Islet precursor cell (in vitro differentiated cells): ENCODE measurements at places on chromosomes 5 and 9.

DNA sequence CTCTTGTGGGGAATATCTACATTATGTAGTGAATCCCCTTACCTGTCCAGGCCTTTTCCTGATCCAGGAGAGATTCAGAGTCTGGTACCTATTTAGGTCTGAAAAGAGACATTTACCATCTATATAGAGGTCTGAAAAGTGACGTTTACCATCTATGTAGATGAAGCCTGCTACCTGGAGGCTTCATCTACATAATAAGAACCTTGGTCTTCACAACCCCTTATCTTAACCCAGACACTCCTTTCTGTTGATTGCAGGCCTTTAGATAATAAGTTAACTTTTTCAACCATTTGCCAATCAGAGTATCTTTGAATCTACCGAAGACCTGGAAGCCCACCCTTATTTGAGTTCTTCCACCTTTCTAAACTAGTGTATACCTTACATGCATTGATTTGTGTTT, 113.0 kb upstream of the DMRT1 start:
- DNase-seq = no peak

DNA sequence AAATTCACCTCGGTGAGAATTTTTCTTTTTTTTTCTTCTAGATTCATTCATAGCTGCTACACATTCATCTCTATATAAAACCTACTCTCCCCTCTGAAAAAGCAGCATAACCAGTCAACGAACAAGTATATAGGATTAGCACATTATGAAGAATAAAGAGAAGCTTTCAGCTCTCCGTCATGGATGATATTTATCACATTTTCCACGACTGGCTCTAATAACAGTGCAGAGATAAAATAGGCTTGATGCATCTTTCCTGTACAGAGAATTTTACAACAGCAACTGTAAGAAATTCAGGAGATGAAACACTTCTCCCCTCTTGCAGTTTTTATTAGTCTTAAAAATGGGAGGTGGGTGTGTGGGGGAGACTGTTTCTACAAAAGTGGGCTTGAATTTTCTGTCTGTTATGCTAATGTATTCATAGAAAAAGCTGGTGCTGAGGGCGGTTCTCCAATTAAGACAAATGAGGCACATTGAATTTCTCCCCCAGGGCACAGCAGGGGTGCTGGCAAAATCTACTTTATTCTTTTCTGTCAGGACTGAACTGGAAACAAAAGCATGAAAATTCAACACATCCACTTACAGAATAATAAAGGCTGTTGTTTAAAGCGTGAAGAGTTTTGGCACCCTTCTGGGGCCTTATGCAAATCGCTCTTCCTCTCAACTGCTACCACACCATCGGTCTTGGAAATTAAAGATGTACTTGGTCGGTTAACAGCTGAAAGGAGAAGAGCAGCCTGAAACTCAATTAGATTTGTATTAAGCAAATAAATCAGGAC, 233.9 kb upstream of the ZNF608 start:
- no peak for DNase-seq

- DNase-seq = no peak
These were observed 92.8 kb upstream of the SLCO6A1 start for GRCh38 chr5:102591650-102592049.

- no peak for DNase-seq
These were observed 6.1 kb downstream of the GARIN3 start for GRCh38 chr5:157160001-157160400.

GRCh38 chr9:3458806-3459475, 66.9 kb downstream of the RFX3 start:
- DNase-seq = no peak

GRCh38 chr9:35697486-35697885, 7.8 kb upstream of the TPM2 start:
- no peak for DNase-seq

DNA sequence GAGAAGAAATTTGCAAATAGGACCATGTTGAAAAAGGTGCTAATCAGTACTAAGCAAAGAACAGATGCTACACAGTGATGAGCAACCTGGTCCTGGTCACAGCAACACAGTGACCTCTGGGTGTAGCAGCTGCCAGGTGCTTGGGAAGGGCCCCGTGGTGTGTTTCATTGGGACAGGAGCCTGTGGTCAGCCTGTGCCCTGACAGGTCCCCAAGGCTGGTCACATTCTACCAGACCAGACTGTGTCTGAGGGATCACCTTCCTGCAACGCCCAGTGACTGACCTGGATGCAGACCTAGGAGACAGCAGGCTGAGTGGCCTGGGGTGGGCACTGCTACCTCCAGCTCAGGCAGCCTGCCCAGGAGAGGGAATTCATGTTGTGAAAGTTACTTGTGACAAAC, 54.8 kb upstream of the FAM120AOS start:
- peak; percentile 45 for DNase-seq

GRCh38 chr5:1673042-1673677, 126.5 kb downstream of the MRPL36 start:
- no peak for DNase-seq

DNA sequence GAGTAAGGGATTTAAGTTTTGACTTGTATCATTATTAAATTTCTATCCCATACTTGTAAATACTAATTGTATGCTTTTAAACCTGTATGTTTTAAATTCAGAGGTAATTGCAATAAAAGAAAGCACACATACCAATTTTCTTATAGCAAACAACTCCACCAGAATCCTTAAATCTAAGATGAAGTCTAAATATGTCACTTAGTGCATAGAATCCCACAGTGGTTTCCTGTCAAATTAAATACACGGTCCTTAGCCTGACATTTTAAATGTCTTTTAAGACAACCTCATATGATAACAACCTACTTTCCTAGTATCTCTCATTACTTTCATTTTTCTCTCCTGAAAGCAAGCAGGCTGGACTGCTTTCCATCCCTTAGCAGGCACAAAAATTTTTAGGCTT, 52.0 kb downstream of the JMY start:
- DNase-seq = no peak

GRCh38 chr5:88792144-88792840, 90.7 kb downstream of the MEF2C start:
- DNase-seq = no peak

GRCh38 chr9:85895685-85896084, 45.3 kb upstream of the NAA35 start:
- DNase-seq = no peak

- no peak for DNase-seq
These were observed 98.1 kb downstream of the DOCK8 start for GRCh38 chr9:312596-313320.

- DNase-seq = no peak
These were observed 13.1 kb upstream of the LHFPL2 start for GRCh38 chr5:78661691-78662090.

DNA sequence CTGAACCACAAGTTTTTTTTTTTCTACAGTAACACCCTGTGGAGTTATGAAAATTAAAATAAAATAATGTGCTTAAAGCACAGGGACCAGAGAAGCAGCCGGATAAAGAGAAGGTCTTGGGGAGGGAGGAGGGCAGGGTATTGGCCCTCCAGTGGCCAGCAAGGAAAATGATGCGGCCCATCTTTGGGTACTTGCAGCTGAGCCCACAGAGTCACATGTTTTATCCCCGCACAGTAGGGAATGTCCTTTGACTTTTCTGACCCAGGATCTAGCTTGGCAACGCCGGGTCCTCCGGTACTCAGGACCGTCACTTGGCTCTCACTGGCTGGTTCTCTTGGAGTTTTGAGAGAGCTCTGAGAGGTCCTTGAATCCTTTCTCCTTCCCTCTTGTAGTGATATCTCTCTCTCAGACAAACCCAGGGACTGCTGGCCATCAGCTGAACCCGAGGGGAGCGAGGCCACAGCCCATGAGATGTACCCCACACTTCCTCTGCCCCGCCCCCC, 35.3 kb upstream of the HSPA9 start:
- no peak for DNase-seq

DNA sequence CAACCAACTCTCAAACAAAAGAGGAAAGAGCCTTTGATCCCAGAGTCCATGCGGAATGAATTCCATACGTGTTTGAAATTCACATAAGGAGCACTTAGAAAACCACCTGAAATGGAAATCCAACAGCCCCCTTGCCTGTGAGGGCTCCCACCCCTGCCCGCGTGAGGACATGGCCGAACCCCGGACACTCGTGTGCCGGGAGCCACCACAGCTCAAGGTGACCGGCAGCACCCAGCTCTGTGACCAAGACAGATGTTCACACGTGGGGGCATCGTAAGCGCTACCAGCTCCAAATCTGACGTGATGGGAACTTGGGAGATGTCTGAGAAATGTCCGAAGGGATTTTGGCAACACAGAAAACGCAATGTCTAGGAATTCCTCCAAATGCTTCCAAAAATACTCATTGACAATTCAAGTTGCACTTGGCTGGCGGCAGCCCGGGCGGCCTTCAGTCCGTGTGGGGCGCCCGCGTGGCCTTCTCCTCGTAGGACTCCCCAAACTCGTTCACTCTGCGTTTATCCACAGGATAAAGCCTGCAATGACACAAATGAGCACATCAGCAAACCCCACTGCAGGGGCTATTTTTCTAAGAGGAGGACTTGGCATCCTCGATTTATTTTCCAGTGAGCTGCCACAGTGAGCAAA, 23.2 kb upstream of the TERT start:
- peak; percentile 43 for DNase-seq

DNA sequence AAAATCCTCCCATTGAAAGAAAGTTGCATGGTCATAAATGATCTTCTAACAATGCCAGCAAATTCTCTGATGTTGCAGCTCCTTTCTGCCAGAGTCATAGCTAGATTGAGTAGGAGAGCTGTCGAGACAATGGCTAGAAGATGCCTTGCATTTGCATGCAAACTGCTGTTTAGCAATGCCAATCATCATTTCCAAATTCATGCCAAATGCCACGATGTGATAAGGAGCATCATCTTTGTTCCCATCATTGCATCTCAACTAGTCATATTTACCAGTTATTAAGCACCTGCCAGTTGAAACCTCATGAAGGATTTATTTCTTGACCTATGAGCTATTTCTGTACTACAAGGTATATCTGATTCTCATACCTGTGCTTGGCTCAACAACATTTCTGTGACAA, 246.4 kb upstream of the PIK3R1 start:
- no peak for DNase-seq

DNA sequence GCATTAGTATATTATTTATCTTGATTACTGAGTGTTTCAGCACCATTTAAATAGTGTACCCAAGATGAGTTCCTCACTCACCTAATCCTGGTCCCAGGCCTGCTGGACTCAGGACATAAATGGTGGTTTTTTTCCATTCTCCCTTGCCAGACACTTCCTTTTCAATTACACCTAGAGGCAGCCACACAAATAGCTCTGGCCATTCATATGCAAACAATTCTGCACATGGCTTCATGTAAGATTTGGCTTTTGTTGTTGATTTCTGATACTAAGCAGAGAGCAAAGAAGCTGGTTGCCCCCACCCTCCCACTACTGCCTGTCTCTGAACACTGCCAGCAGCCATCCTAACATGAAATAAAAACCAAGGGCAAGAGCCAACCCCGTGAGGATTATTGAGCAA, 180.4 kb downstream of the SEMA5A start:
- DNase-seq = no peak

GRCh38 chr5:171115519-171115918, 193.5 kb upstream of the TLX3 start:
- no peak for DNase-seq

DNA sequence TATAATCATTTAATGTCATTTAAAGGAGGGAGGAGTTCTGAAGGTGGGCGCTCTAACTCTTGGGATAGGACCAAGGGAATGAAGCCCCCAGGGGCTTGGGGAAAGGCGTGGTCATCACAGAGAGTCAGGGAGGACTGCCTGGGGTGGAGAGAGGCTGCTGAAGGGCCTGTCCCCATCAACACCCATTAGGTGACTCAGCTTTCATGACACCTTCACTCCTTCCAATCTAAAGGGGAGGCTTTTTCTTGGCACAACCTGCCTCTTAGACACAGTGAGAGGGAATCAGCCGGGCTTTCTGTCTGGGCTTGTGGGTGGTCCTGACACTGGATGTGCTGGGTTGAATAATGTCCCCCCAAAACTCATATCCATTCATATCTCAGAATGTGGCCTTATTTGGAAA, 31.4 kb upstream of the ANKRD33B start:
- no peak for DNase-seq

DNA sequence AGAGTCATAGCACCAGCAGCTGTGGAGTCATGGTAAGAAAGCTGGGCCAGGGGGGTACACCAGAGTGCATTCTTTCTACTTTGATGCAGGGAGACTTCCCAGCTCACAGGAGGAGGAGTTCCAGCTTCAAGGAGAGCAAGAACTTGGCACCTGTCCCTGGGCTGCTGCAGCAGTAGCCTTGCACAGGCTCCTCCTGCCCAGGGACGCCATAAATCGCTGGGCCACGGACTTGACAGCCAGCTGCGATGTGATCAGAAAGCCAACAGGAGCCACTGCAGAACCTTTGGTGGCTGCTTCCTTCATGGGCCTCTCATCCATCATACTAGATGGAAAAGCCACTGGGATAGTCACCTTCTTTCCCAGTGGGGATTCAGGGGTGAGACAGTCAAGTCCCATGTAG, 234.7 kb downstream of the NMUR2 start:
- DNase-seq = no peak

GRCh38 chr9:121451586-121451985, 48.1 kb downstream of the GGTA1 start:
- peak; percentile 10 for DNase-seq

DNA sequence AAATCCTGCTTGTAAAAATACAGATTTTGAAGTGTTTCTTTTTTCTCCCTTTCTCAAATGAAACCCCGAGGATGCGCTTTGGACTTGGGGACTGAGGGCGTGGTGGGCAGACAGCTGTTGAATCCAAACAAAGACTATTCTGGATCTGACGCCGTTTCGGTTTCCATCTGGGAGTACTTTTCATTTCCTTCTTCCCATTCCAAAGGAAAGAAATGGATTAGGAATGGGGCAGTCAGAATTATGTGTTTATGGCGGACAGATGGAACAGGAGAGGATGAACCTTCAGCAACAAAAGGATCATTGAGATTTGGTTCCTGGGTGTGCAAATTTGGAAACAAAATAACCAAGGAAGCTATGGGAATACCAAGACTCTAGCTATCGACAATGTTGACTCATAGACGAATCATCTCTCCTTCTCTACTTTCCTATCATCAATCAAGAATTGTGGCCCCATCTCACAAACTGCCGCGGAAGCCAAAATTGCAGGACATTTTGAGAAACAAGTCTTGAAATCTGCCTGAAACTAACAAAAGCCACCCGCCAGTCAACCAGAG, 300.6 kb downstream of the PARP8 start:
- DNase-seq = no peak

GRCh38 chr9:698276-698675, 143.2 kb upstream of the DMRT1 start:
- no peak for DNase-seq

GRCh38 chr9:112338561-112338960, 5.1 kb upstream of the PTBP3 start:
- no peak for DNase-seq

DNA sequence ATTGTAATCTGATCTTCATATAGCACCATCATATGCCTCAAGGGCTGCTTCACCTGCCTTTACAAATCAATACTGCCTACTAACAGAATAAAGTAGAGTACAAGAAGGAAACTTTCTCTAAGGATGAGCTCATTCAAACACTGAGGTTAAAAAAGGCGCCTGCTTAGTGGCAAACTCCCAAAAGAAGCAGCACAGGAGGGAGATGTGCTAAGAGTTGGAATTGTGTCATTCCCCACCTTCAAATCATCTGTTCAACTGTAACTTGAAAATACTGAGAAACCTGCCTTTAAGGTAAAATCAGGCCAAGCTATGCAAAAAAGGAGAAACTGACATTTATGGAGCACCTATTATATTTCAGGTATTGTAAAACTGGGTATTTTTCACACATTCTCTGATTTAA, 560.6 kb downstream of the PTPRD start:
- DNase-seq = no peak
